NCI-H446 (cell line): ENCODE measurements at places on chromosomes 4 and X.

- DNase-seq, result no peak
Observed at GRCh38 chr4:153365003-153365402, 20.5 kb downstream of the MND1 start.

DNA sequence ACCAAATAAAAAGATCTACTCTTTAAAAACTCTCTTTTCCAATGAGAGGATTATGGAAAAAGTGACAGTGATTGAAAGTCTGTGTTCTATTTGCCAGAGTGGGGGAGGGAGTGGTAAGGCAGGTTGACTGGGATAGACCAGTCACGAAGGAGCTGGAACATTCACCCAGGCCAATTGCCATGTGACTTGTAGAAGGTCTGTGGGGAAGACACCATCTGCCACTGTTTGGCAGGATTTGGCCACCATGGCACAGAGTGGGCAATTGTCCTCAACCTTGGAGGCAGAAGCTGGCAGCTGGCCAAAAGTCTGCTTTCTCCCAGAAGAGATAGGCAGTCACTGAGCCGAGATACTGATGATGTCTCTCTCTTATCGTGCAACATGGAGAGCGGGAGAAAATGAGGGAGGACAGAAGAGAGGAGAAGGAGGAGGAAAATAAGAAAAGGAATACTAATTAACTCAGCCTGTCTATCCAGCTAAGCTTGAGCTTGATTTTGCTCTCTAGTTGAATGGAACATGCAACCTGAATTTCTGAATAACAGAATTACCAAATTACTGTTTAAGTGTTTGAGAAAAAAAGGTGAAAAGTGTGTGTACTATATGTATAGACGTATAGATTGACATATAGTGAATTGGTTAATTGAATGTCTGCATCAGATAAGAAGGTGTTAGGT, 267.1 kb downstream of the ARHGAP24 start:
- peak; percentile 97 for DNase-seq

- no peak for DNase-seq
Observed at GRCh38 chr4:153510252-153511001, 44.3 kb downstream of the TMEM131L start.

- no peak for DNase-seq
Observed at GRCh38 chrX:71996826-71997225, 86.2 kb downstream of the NHSL2 start.

DNA sequence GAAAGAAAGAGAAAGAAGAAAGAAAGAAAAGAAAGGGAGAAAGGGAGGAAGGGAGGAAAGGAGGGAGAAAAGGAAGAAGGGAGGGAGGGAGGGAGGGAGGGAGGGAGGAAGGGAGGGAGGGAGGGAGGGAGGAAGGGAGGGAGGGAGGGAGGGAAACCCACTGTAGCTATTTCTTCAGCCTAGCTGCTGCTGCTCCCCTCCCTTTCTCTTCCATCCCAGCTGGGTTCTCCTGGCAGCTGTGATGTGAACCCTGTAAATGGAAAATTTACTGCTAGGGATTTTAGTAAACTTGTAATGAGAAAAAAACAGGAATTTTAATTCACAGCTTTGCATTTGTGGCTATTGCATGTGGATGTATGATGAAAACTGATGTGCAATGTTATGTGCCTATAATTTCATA, 8.0 kb downstream of the NR0B1 start:
- no peak for DNase-seq

GRCh38 chrX:139931646-139932072, 1.2 kb downstream of the ATP11C start:
- DNase-seq, result no peak
